ENCODE measurements at places on chromosomes 6 and 20. TPM values are rescaled to one million over a fixed set of nuclear protein-coding genes. Genes with fewer than 3 reads are reported as not detected.

DNA sequence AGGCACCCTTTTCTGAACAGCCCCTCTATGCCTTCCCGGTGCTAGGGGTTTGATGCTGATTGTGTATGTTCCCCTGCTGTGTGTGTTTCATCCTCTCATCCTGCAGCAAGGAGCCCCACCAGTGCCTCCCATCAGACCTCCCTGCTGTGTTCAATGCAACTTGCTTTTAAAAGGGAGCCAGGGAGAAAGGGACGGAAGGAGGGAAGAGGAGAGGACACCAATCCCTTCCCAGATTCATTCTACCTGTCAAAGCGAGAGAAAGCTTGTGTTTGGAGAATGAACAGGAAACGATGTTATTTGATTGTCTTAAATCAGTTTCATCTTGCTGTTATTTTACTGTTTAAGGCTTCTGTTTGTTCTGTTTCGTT is 259.2 kb downstream of the ADGB start:
- H3K27ac ChIP-seq = no peak overlapping the region
- DNase-seq = peak; percentile 61

DNA sequence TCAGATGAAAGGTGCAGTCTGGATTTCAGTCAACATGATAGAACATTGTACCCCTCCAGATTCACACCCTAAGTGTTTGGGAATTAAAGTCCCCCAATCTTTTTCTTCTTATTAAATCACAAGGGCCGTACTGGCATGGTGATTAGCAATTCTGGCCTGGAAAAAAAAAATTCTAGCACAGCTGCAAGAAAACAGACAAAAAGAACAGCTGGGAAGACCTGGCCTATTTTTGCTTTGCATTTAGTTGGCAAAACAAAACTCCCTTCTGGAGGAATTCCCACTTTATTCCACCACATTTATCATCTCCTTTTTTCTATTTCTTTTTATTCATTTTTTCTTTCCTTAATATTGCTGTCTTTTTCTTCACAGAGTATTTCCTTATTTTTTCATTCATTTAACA is 39.8 kb upstream of the AKAP12 start:
- H3K27me3 ChIP-seq = no peaks in the 10 kb centered on the region
- no peaks in the 10 kb centered on the region for H3K4me1 ChIP-seq
- no peak overlapping the region for H3K4me3 ChIP-seq
- no peaks in the 10 kb centered on the region for H3K36me3 ChIP-seq
- DNase-seq = no peak
- H3K27ac ChIP-seq = no peak overlapping the region

KIAA1755 gene
- 0.12 TPM for total RNA-seq

DNA sequence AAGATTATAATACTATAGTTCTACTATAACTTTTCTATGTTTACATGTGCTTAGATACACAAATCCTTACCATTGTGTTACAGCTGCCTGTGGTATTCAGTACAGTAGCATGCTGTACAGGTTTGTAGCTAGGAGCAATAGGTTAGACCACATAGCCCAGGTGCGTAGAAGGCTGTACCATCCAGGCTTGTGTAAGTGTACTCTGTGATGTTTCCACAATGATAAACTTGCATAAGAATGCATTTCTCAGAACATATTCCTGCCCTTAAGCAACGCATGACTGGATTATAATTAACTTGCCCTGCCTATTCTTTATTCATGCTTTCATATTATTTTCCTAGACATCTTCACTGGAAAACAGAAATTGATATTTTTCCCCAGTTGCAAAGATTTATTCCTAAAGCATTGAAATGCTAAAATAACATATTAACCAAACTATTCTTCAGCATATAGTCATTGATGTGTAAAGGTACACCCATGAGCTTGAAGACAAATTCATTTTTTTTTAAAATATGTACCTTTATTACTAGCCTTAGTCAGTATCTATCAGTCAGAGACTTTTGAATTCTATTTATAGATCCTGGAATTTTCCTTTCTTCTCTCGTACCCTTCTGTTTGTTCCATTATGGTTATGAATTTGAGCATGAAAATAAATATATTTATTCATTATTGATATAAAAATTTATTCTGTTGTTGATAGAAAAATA is 7.2 kb upstream of the CTAGE9 start:
- DNase-seq = no peak
- no peaks in the 10 kb centered on the region for H3K27me3 ChIP-seq
- no peak overlapping the region for H3K27ac ChIP-seq
- no peaks in the 10 kb centered on the region for H3K36me3 ChIP-seq

DNA sequence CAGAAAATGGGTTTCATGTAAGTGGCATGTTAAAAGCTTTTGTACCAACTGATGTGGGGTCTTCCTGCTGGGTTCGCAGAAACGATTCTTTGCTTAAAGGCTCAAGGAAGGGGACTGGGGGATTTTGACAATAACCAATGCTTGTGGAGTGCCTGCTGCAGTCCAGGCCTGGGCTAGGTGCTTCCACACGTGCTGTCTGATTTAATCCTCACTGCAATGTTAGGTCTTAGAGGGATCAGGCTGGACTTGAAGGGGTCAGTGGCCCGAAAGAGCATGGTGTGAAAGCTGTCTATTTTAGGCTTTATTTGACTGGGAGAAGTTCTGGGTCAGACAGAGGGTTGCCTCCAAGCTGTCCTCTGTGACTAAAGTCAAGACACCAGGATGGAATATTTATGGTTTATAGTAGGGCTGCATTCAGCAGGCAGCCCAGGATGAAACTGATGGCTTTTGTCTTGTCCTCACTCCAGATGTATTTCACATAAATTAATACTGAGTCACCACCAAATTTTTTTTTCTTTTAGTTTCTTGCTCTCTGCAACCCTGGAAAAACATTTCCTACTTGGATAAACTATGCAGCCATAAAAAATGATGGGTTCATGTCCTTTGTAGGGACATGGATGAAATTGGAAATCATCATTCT is 219.1 kb downstream of the ZMYND8 start:
- peaks cover 10% of the 10 kb centered on the region for H3K36me3 ChIP-seq
- H3K4me1 ChIP-seq = no peaks in the 10 kb centered on the region
- no peak for DNase-seq
- H3K27me3 ChIP-seq = no peaks in the 10 kb centered on the region
- 0 out of 2 replicates have a peak overlapping the region, but pooled peaks have one; percentile 26 for H3K27ac ChIP-seq
- no peak overlapping the region for H3K4me3 ChIP-seq

GRCh38 chr6:18712595-18712994 is 325.4 kb downstream of the RNF144B start:
- H3K36me3 ChIP-seq = no peaks in the 10 kb centered on the region
- H3K27me3 ChIP-seq = no peaks in the 10 kb centered on the region
- no peak overlapping the region for H3K27ac ChIP-seq

RNF8 gene
- total RNA-seq = 35.1 TPM

DNA sequence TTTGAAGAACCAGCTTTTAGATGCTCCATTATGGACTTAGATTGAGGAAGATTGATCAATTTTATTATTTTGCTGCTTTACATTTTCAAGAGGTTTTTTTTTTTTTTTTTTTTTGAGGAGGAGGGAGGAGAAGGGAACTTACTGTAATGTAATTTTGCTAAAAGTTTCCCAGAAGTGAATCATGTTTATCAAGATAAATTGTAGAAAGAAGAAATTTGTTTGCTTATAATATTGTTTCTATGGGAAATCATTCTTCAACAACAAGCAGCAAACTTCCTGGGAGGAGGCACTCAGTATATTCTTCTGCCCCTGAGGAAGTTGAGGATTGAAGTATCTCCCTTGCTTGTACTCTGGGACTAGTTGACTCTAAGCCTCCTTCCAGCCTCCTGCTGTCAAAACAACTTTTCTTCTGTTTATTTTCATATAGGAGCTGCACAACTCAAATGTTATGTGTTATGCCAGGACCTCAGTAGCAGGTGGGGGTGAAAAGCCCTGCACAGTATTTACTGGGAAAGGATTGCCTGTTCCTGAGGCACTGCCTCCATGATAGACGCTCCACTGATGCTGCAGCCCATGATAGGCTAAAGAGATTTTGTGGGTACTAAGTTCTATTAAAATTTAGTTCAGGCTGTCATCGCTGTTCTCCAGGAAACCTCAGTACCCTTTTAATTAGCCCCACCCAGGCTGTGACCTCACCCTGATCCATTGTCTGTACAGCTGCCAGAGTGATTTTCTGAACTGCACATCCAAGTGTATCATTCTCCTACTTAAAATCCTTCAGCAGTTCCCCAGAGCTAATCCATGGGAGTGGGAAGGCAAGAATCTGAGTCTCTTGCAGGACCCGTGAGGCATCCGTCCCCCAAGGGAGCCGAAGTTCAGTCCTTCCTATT is 51.9 kb downstream of the CARMIL1 start:
- peaks cover 91% of the 10 kb centered on the region for H3K4me1 ChIP-seq
- no peak overlapping the region for H3K4me3 ChIP-seq
- no peaks in the 10 kb centered on the region for H3K36me3 ChIP-seq
- peak overlapping the region; percentile 32 for H3K27ac ChIP-seq

- no peak overlapping the region for H3K27ac ChIP-seq
- H3K36me3 ChIP-seq = no peaks in the 10 kb centered on the region
- peak; percentile 8 for DNase-seq
- H3K27me3 ChIP-seq = no peaks in the 10 kb centered on the region
- H3K4me3 ChIP-seq = no peak overlapping the region
- H3K4me1 ChIP-seq = peaks cover 21% of the 10 kb centered on the region
Observed at GRCh38 chr20:8144282-8145245, 12.5 kb downstream of the PLCB1 start.

CCR6 gene
- total RNA-seq = not detected

DNA sequence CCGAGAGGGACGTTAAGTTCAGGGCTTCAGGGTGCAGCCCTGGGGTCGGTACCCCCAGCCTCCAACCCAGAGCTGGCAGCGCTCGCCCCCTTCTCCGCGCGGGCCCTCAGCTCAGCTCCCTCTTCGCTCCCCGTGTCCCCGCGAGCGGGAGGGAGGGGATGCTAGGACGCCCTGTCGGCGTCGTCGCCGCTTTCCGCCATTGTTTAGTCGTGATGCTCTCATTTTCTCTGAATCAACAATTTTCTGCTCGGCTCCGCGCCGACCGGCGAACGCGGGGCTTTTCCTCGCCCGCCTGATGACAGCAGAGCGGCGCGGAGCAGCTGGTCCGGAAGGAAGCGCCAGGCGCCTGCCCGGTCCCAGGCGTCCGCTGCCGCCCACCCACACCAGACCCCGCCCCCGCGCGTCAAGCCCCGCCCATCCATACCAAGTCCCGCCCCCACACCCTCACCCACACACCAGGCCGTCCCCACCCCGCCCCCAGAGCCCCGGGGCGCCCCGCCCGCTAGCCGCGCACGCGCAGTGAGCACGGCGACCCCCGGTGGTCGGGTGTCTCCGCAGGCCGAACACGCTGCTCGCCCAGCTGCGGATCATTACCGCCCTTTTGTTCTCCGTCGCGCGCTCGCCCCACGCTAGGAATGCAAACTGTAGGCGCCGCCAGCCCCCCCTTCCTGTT is 50.1 kb upstream of the SLC32A1 start:
- peaks cover 27% of the 10 kb centered on the region for H3K4me1 ChIP-seq
- H3K27ac ChIP-seq = no peak overlapping the region
- no peaks in the 10 kb centered on the region for H3K36me3 ChIP-seq

GRCh38 chr6:77072694-77073409 is 390.4 kb downstream of the HTR1B start:
- H3K36me3 ChIP-seq = no peaks in the 10 kb centered on the region
- DNase-seq = no peak
- H3K4me3 ChIP-seq = no peak overlapping the region
- H3K27ac ChIP-seq = no peak overlapping the region

DNA sequence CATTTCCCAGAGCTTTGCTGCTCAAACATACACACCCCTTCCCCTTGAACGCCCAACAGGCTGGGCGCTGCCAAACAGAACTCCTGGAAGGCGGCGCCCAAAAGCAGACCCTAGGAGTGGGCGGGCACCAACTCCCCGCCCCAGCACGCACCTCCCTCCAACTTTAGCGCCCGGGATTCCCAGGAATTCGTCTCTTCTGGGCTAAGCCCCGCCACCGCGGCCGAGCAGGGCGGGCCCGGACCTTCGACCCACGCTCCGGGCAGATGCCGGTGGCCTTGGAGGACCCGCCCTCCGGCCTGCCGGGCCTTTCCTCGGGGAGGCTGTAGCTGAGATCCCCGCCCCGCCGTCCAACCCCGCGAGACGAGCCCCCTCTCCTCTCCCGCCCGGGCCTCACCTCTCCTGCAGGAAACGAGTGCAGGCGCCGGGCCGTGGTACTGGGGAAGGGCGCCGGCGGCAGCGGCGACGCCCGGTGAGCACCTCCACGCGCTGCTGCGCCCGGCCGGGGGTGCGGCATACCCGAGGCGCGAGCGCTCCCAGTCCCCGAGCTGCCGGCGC is 659 bp downstream of the MCUR1 start:
- peak overlapping the region; percentile 67 for H3K4me3 ChIP-seq
- no peaks in the 10 kb centered on the region for H3K36me3 ChIP-seq
- no peaks in the 10 kb centered on the region for H3K27me3 ChIP-seq
- peak overlapping the region; percentile 97 for H3K27ac ChIP-seq
- DNase-seq = peak; percentile 97

DNA sequence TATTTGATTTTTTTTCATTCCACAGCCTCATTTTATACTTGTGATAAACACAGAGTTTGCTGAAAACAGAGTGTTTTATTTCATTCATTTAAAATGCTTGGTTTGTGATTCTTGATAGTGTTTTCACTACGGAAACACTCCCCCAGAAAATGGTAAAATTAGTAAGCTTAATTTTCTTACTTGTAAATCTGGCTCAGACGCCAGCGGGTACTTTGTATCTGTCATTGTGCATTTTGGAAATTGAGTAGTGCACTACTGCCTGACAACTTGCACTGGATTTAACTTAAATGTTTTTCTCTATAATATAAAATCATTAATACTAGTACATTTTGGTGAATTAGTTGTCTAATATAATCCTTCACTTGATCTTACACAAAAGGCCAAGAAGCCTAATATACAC is 37.0 kb upstream of the HINT3 start:
- no peak overlapping the region for H3K4me3 ChIP-seq
- H3K27me3 ChIP-seq = no peaks in the 10 kb centered on the region

GRCh38 chr20:41734506-41734945 is 116.3 kb upstream of the CHD6 start:
- no peaks in the 10 kb centered on the region for H3K4me1 ChIP-seq
- no peak overlapping the region for H3K27ac ChIP-seq
- H3K27me3 ChIP-seq = no peaks in the 10 kb centered on the region
- DNase-seq = peak; percentile 78
- H3K4me3 ChIP-seq = no peak overlapping the region
- H3K36me3 ChIP-seq = no peaks in the 10 kb centered on the region

- peaks cover 28% of the 10 kb centered on the region for H3K4me1 ChIP-seq
- H3K4me3 ChIP-seq = no peak overlapping the region
Observed at GRCh38 chr20:16526433-16527380, 46.5 kb downstream of the KIF16B start.

- no peaks in the 10 kb centered on the region for H3K27me3 ChIP-seq
- H3K4me3 ChIP-seq = no peak overlapping the region
- H3K36me3 ChIP-seq = no peaks in the 10 kb centered on the region
- H3K27ac ChIP-seq = 0 out of 2 replicates have a peak overlapping the region, but pooled peaks have one; percentile 7
- peaks cover 63% of the 10 kb centered on the region for H3K4me1 ChIP-seq
Observed at GRCh38 chr6:56767892-56768531, 125.3 kb upstream of the DST start.

DNA sequence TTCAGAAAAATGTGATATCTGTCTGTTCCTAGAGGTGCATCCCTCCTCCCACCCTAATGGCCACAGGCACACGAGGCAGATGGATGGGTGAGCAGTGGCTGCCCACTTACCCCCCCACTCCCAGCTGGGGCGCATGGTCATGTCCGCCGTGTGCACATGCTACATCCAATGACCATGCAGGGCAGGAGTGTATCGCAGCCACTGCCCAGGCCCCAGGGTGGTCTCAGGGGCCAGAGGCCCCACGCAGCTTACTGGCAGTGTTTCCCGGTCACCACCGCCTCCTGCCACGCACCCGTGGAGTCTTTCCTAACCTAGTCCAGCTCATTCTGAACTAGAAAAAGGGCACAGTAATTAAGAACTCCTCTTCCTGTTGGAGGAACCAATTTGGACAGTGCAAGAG is 11.7 kb upstream of the HTR1B start:
- DNase-seq = no peak
- H3K27ac ChIP-seq = no peak overlapping the region
- peaks cover 5% of the 10 kb centered on the region for H3K4me1 ChIP-seq
- no peak overlapping the region for H3K4me3 ChIP-seq
- H3K36me3 ChIP-seq = no peaks in the 10 kb centered on the region

JPH2 gene
- total RNA-seq = 0.78 TPM

Data from GM23338 (cell line).